ENCODE measurements at places on chromosomes 12 and 14.

DNA sequence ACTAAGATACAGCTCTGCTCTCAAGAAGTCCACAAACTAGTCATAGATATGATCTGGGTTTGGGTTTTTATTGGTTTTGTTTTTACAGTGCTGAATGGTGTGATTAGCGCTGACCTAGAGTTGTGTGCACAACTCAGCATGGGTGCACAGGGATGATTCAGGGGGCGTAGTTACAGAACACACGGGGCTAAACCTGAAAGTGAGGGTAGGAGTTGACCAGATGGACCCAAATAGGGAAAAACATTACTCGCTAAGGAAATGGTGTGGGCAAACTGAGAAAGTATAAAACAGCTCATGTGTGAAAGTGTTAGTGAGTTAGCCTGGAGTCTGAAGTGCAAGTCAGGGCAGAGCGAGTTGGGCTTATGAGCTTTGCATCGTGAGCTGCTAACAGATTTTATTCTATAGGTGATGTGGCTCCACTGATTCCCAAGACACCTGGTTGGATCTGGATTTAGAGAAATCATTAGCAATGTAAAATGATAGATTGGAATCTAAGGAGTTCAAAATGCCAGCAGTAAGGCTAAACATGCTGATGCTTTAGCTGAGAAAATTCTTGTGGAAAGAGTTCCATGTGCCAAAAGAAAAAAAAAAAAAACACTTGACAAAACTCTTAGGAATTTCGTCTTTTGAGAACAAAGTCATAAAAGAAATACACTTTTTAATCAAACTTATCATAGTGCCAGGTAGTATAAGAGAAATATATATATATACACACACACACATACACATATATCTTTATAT, 134.9 kb downstream of the SLC5A8 start:
- DNase-seq, result no peak

DNA sequence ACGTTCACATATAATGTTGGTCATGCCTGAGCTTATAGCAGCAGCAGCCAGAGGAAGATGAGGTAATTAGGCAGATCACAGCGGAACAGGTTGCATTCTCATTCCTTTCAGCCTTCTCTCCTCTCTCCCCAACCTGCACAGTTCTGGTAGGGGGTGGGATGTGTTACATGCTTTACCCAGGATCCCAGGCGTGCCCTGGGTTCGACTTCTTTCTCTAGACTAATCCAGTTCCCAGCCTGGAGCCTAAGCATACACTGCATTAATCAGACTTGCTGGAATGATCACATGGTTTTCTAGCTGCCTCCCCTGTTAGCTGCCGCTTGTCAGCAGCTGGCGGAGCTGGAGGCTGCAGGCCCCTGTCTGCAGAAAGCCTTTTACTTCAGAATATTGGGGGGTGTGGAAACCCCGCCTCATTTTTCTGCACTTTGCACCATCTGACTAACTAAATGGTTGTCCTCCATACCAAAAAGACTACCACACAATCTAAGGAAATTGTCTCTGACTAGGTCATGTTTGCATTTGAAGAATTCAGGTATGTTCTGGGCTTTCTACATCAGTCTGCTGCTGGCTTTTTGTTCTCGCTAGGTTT, 46.0 kb upstream of the EVL start:
- DNase-seq, result no peak

GRCh38 chr14:35384455-35385041, 20.0 kb downstream of the NFKBIA start:
- DNase-seq, result no peak

DNA sequence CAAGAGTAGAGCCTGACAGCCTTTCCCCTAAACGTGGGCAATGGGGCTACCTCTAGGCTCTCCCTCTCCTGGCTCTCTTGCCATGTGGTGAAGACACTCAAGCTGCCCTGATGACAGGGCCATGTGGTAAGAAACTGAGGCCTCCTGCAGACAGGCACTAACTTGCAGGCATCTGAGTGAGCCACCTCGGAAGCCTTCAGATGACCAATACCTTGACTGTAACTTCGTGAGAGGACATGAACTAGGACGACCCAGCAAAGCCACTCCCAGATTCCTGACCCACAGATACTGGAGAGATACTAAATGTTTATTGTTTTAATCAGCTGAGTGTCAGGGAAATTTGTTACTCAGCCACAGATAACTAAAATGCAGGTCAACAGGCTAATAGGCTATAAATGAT, 96.4 kb downstream of the EFCAB11 start:
- DNase-seq, result no peak

GRCh38 chr12:45989287-45989686, 1.1 kb downstream of the SCAF11 start:
- DNase-seq, result no peak

GRCh38 chr12:57803319-57803893, 15.1 kb downstream of the AVIL start:
- DNase-seq, result peak; percentile 16

GRCh38 chr12:124397399-124397679, 102.4 kb downstream of the RFLNA start:
- DNase-seq, result no peak

DNA sequence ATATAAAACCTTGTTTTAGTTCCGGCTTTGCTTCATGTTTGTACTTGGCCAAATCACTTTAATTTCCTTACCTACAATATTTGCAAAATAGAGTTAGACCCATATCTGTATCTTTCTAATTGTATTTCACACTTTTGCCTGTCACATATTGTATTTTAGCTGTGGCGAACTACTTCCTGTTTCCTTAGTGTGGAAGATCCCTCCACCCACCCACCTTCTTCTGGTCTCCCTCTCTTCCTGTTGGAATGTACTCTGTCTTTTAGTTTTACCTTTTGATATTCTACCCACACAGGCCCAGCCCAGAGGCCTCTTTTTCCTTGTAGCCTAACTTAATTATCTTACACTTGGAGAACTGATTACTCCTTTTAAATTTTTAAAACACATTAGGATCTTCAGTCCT, 78.2 kb downstream of the SCN8A start:
- no peak for DNase-seq

GRCh38 chr12:10392394-10392930, 2.6 kb upstream of the KLRK1 start:
- DNase-seq, result no peak

- no peak for DNase-seq
Measured at GRCh38 chr12:32454075-32454474, 54.7 kb downstream of the FGD4 start.

- DNase-seq, result no peak
Measured at GRCh38 chr12:131076791-131077747, 123.4 kb downstream of the ADGRD1 start.

- peak; percentile 73 for DNase-seq
Measured at GRCh38 chr12:47819896-47820630, at the start of gene HDAC7. Gene HDAC7 (minus strand): TSS chr12:47819903. CDS start chr12:47819785, 118 bp downstream.

GRCh38 chr12:114371733-114372132, 34.2 kb downstream of the TBX5 start:
- DNase-seq, result no peak

DNA sequence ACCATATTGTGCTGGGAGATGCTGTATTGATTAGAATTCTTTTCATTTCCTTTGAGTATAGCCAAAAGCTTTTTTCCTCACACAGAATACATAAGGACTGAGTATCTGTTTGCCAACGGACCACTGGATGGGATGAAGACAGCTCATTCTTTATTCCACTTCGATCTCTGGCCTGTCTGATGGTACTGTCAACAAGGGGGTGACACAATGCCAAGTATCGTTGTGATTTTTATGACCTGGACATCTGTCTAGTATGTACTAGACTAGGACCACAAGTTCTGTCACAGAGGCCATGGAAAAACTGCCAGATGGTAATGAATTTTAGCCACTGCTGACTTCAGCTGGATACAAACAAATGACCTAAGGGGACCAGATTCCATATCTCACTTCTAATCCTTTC, 502.7 kb downstream of the SOX5 start:
- no peak for DNase-seq

DNA sequence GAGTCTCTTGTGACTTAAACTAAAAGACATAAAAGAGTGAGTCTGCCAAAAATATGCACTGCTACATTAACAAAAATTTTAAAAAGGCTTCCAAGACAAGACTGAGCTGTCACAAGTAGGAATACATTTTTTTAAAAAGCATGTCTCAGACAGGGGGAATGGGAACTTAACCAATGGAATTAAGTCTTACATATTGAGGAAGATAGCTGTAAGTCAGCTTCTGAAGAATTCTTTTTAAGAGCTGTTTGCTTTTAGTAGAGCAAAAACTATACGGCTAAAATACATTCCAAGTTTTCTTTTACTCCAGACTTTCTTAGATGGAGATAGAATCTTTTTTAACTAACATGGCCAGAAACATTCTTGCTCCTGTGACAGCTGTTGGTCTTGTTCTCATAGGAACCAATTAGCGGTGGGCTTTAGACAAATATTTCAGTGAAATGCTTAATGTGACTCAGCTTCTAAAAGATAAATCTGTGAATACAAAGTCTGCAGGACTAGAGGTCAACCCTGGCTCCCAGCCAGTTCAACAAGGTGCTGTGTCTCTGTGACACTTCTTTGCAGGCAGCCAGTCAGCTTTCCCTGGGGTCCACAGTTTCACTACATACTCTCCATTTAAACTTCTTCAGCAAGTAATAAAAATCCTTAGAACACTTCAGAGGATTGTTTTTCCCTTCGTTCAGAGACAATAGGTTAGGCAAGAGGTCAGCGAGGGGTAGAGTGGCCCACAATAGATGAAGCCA, 187.6 kb downstream of the NAV3 start:
- DNase-seq, result no peak

DNA sequence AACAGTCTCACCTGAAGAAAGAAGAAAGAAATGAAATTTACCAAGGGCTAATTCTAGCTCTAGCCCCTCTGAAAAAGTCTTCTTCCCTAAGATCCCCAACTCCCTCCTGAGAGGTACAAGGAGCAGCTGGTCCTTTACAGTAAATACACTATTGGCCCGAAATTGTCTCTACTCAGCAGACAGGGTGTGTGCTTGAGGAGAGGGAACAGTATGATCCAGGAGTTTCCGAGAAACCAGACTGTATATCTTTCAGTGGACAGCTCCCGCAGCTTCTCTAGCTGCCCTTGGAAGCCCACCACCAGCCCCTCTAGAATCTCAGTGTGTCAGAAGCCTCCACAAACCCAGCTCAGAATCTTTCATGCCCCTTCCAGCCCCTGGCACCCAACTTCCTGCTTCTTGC, 8.1 kb downstream of the GPR84 start:
- DNase-seq, result no peak

DNA sequence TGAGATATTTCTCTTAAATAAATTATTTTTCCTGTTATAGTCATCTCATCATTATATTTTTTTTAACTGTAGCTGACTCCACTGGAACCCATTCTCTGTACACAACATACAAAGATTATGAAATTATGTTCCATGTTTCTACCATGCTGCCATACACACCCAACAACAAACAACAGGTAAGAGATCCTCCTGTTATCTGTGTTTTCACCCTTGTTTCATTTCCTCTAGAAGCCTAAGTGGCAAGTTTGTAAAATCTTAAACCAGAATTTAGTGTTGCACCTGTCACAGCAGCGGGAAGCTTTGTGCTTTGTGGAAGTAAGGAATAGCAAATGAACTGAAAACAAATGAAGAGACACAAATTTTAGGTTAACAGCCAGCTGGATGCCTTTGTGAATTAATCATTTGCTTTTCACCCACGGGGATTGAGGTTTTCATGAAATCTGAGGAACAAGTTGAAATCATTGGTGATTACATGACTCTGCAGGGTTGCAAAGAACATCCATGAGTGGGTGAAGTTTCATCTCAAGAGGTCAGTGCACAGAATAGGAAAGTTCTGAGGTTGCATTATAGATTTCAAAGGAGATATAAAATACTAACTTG, 273.9 kb upstream of the RGS6 start:
- DNase-seq, result no peak

GRCh38 chr12:68225576-68226476, at the start of gene IL26:
Gene IL26 (minus strand): TSS chr12:68225810. CDS start chr12:68225756, 54 bp downstream.
- DNase-seq, result no peak

- DNase-seq, result no peak
Measured at GRCh38 chr14:92903359-92903758, 19.6 kb upstream of the CHGA start.

DNA sequence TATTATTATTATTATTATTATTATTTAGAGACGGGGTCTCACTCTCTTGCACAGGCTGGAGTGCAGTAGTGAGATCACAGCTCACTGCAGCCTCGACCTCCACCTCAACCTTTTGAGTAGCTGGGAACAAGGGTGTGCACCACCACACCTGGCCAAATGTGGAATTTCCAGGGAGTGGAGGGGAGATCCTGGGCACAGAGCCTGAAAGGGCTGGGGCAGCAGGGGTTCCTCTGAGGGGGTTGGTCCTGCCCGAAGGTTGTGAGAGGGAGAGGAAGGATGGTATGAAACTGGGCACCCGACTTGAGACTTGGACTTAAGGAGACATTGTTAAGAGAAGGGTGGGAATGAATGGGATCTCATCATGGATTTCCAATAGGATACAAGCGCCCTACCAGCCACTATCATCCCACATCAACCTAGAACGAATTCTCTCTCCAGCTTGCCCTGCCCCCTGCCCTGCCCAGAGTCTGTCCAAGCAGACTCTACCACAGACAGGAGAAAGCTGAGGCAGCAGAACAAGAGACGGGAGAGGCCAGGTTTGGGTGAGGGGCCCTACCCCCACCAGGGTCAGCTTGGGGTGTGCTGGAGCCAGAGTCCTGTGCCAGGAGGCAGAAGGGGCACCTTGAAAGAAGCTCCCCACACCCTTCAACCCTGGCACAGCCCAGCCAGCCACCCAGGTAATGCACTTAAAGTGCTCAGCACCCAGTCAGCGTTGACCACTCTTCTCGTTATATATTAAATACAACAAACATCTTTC, 2.4 kb upstream of the DYNC1H1 start:
- DNase-seq, result no peak

DNA sequence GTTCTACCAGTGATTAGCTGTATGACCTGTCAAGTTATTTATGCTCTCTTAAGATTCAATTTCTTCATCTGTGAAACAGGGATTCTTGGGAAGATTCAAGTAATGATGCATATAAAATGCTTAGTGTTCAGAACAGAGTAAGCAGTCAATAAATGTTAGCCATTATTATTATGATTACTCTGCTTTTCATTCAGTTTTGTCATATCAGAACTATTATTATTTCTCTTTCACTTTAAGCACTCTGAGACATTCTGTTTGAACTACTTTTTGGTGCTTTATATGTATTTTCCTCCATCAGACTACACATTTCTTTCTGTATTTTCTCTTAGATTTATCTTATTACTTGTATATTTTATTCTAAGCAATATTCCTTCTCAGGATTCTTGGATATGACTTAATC, 81.2 kb downstream of the CFAP54 start:
- no peak for DNase-seq

GRCh38 chr12:92900941-92901340, 28.2 kb downstream of the EEA1 start:
- DNase-seq, result no peak

- no peak for DNase-seq
Measured at GRCh38 chr14:55780156-55780946, 200.3 kb downstream of the KTN1 start.

DNA sequence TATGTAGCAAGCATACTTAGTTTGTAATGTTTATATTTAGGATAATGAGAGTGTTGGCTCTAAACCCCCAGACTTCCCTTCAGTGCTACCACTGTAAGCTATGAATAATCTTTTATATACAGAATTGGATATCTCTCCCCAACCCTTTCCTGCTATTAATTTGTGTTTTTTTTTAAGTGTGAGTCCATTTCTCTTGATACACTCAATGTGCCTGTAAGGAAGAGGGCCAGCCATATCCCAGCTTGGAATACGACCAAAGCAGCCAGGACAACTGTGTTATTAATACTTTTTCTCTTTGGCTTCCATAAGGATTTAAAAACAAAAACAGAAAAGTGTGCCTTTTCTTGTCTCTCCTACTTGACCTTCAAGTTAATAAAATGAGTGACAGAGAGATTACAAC, 116.7 kb downstream of the SNAPC1 start:
- DNase-seq, result no peak
